ENCODE measurements at places on chromosomes 4 and X.

GRCh38 chrX:152865232-152865920 is 32.5 kb upstream of the ZNF185 start:
- DNase-seq = no peak

DNA sequence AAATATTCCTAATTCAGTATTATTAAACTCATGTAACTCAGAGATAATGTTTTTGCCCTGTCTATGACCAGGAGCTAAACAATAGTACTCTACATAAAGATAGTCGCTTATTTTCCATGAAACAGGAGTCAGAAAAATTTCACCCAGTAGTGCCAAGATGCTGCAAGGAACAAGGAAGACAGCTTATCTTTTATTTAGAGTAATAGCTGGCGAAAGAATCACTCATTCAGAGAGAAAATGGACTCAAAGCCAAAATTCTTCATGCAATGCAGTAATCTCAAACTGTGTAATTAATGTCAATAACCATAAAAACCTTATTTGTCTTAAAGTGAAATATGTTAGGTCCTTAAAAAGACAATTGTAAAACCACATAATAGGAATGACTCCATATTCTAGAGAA is 477.8 kb downstream of the ANKRD50 start:
- DNase-seq = no peak

DNA sequence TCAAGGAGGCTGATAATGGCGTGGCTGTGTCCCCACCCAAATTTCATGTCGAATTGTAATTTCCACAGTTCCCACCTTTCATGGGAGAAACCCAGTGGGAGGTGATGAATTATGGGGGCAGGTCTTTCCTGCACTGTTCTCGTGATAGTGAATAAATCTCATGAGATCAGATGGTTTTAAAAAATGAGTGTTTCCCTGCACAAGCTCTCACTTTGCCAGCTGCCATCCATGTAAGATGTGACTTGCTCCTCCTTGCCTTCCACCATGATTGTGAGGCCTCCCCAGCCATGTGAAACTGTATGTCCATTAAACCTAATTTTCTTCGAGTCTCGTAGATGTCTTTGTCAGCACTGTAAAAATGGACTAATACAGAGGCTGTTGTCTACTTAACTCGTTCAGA is 488.3 kb downstream of the SPRY1 start:
- DNase-seq = no peak

- DNase-seq = no peak
Observed at GRCh38 chr4:15920723-15921591, 17.6 kb downstream of the FGFBP1 start.

DNA sequence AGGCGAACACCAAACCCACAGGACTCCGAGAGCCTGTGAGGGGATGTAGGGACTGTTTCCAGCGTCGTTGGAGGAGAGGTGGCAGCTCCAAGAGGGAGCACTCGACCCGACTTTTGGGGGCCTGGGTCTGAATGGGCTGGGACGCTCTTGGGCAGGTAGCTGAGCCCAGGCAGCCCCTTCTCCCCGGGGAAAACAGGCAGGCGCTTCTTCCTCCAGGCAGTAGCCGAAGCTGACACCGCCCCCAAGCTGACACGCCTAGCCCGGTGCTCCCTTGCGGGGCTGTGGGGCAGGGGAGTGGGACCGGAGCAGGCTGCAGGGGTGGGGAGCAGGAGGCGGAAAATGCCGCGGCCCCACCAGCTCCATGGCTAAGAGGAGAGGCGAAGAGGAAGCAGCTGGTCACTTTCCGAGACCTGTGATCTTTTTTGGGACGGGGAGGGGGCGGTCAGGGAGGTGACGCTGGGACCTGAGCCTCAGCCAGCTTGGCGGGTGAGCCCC is 4.2 kb downstream of the NKX1-1 start:
- no peak for DNase-seq

DNA sequence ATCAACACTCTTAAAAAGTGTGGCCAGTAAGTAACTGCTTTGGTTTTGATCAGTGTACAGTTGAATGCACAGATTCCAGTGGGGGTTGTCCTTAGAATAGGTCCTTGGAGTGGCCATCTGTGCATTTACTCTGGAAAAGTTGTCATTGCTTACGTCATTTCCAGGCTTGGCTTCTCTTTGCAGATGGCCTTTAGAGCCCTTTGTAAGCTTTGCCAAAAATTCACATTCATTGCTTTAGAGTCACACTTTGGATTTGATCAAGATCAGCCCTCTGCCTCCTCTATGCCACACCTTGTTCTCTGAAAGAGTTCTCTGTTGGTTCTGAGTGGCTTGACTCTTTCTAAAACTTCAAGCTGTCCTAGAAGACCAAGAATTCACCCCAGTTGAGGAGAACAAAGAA is 83.9 kb downstream of the MAMLD1 start:
- no peak for DNase-seq

- no peak for DNase-seq
Observed at GRCh38 chr4:171025343-171025742, 787.9 kb upstream of the GALNTL6 start.

GRCh38 chrX:49230500-49231232 is 2.5 kb downstream of the CACNA1F start:
- DNase-seq = peak; percentile 11

DNA sequence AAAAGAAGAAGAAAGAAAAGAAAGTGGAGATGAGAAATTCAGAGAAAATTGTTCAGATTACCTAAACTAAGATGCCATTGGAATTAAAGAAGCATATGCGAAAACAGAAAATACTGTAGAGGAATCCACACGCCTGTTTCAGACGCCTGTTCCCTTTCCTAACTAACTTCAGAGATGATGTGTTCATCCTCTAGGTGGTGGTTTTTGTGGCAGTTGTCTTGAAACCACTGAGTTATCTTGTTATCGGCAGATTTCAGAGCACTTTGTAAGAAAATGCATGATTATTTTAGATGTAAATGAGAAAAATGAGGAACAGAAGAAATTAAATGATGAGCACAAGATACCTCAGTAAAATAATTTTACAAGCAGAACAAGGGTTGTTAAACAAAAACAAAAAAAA is 48.3 kb downstream of the FUNDC1 start:
- no peak for DNase-seq

- DNase-seq = no peak
Observed at GRCh38 chrX:132373610-132374009, 115.2 kb downstream of the MBNL3 start.

DNA sequence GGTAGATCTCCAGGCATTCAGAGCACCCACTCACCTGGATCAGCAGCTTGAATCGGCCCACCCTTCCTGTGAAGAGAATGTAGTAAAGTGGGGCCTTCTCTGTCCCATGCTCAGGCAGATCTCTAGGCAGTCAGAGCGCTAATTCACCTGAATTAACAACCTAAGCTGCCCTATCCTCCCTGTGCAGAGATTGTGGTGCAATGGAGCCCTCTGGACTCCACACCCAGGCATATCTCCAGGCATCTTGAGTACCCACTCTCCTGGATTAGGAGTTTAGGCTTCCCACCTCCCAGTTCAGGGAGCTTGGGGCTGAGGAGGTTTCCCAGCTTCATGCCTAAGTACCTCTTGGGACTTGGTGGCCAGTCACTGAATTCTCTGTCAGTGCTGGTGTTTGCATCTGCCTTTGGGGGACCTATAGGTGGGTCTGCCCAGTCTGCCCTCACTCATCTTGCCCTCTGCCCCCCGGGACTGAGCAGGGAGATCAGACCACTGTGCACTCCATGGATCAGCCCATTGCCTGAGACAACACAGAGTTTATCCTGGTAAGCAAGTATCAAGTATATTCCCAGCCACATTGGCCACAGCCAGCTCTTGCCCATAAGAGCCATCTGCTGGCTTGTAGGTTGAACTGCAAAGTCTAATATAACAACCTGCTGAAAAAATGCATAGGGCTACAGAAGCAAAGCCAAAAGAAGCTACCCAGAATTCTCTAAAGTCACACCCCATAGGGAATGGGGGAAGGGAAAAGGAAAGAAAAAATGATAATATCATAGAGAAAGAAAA is 372.9 kb downstream of the KLHL13 start:
- DNase-seq = no peak

DNA sequence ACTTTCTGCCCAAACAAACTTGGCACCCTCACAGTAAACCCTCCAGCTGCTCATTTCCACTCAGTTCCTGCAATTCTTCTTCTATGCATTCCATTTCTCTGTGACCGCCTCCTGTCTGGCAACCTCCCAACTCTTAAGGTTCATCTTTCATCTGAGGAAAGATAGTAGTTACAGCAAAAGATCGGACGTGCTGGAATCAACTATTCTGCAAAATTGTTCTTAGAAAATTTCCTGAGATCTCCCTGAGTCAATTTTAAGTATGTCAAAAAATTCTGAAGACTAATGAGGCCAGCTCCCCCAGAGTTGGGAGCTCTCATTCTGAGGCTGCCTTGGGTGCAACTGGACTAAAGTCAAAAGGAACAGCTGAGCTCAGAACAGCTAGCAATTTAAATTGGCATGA is 1026.0 kb downstream of the ADGRL3 start:
- no peak for DNase-seq

GRCh38 chr4:125642645-125643044 is 327.9 kb downstream of the FAT4 start:
- no peak for DNase-seq

DNA sequence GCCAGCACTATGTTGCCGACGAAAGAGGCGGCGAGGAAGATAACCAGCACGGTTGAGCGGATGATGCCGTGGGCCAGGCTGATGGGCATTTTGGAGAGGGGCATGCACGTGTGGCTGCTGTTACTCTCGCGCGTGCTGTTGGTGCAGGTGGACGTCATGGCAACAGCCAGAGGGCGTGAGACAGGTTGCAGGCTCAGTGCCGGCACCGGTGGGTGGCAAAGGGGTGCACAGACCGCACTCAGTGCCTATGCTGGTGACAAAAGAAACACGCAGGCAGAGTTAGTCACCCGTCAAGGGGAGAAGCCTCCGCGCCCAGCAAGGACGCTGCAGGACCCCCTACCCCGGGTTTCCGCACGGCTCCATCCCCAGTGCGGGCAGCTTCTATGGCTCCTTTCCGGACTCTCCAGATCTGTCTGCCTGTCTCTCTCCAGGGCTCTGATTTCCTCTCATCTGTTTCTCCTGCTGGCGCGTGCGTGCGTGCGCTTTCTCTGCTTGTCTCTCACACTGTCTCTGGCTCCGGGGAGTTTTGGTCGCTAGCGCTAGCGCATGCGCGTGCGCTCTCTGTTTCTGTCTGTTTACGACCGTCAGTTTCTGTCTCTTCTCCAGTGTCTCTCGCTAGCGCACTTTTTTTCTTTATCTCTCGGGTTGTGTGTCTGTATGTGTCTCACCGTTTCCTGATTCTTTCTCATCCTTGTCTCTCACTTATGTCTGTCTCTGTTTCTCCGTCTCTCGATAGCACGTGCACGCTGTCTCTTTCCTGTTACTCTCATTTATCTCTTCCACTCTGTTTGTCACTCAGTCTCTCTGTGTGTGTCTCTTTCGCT is 2.1 kb downstream of the GPR101 start:
- no peak for DNase-seq
